Fibroblast of skin of abdomen (primary cell): ENCODE measurements at places on chromosomes 16 and 17.
A peak's percentile ranks its signal among the peaks of the same experiment; 100 is the strongest.

DNA sequence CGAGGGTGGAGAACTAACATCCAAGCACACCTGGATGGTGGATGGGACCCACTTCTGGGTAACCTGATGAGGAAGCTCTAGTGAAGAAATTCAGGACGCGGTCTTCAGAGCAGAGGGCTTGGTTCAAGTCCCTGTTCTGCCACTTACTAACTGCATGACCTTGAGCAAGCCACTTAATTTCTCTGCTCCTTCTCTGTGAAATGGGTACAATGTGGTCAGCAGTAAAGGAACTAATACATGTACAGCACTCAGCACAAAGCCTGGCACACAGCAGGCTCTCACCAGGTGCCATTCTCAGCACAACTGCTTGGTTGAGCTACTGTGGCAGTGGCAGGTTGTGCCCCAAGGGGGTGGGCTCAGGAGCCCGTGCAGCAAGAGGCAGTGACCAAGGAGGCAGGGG, 1.9 kb upstream of the OSBPL7 start:
- DNase-seq: no peak

GRCh38 chr16:78925083-78925767, 675.3 kb downstream of the MAF start:
- no peak for DNase-seq

DNA sequence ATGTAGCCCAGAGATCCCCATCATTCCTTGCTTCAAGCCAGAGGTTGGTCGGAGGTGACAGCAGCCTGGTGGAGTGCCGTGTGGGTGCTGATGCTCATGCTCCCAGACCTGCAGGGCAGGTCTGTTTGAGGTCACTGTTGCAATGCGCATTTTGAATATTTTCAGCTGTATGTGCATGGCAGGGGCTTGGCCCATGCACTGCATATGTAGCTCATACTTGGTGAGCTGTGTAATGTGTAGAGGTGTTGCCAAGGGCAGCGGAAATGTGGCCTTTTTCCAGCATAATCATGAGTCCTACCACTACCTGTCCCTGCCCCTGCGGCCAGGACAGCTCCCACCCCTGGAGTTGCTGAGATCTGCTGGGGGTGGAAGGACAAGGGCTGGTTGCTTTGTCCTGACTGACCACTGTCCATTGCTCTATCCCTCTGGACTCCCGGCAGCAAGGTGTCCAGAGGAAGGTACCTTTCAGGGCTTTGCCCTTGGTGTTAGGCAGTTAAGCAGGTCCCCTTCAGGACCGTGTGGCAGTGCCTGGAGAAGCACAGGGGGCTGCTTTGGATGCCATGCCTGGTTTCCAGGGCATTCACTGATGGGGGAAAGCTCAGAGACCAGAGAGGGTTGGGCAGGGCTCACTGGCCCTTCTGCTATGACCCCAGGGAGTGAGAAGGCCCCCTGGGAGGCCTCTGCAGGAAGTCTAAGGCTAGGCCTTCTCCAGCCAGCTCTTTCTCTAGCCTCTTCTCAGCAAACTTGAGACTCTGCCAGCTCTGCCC, 215.2 kb downstream of the NTN1 start:
- no peak for DNase-seq

DNA sequence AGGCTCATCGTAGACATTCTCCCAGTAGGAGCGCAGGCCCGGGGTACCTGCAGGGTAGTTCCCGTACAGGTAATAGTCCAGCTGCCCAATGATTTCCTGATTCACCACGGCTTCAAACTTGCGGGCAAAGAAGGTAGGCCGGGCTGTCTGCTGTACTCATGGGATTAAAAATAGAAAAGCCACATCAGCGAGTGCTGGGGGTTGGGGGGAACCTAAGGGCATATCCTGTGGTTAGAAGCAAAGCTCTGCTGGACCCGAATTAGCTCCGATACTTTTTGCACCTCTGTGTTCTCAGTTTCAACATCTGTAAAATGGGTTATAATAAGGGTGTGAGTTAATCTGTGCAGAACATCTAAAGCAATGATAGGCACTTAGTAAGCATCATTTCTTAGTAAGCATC, 336.2 kb downstream of the XYLT1 start:
- no peak for DNase-seq

DNA sequence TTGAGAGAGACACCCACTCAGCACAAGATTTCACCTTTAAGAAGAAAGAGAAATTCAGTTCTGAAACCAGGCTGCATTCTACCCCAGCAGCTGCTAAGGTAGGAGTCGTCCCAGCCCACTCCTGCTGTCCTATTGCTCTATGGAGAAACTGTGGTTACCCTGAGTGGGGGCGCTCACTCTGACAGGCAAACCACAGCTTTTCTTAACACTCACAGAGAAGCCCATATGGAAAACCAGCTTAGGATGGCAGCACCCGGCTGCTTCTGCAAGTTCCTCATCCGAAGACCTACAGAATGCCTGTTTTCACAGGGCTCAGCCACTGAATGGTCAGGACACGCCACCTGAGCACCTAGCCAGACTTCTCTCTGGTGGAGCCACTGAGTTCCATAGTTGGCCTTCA, 7.5 kb downstream of the ATP5PD start:
- DNase-seq: no peak

DNA sequence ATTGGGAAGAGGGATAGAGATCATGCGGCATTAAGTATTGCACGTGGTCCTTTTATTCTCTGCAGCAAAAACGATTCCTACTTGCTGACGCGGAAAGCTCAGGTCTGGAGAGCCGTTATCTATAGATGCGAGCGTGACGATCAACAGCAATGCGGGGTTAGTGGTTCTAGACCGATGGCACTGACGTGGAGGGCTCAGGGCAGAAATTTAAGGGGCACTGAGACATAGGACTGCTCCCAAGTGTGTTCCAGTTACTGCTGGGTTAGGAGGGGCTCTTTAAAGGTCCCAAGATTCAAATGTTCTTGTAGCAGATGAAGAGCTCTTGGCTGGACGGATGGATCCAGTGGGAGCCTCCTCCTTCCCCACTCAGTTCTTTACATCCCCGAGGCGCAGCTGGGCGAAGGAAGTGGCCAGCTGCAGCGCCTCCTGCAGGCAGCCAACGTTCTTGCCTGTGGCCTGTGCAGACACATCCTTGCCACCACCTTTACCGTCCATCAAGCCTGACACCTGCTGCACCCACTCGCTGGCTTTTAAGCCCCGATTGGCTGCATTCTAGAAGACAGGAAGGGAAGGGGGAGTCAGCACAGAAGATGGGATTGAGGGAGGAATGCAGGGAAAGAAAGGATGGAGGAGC, 732 bp upstream of the EXOSC6 start:
- no peak for DNase-seq

- DNase-seq: no peak
Observed at GRCh38 chr16:9852003-9852402, 330.2 kb downstream of the GRIN2A start.

- no peak for DNase-seq
Observed at GRCh38 chr16:50246299-50247122, 19.8 kb upstream of the ADCY7 start.

- no peak for DNase-seq
Observed at GRCh38 chr16:734981-735881, 5.6 kb downstream of the CIAO3 start.

GRCh38 chr17:74950207-74950606, 14.5 kb downstream of the OTOP3 start:
- DNase-seq: no peak

DNA sequence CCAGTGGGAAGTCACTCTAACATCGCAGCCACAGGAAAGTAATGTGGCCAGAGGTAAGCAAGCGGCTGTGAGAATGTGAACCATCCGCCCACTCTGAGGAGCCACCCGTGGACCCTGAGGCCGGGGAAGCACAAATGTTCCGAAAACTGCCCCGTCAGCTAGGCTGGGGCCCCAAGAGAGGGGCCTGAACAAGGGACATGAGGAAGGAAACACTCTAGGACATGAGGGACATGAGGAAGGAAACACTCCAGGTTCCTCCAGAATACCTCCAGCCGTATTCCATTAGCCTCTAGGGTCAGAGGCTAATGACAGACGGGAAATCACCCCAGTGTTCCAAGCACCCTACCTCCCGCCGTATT, 317 bp downstream of the TEFM start:
- no peak for DNase-seq

- DNase-seq: peak; percentile 67
Observed at GRCh38 chr17:12507026-12507595, 158.6 kb upstream of the MYOCD start.

- peak; percentile 93 for DNase-seq
Observed at GRCh38 chr16:27432558-27432957, 30.6 kb downstream of the IL21R start.

- no peak for DNase-seq
Observed at GRCh38 chr17:77315010-77315409, 174.2 kb downstream of the SEC14L1 start.

GRCh38 chr16:15644267-15644961, 1.5 kb upstream of the MARF1 start:
- DNase-seq: peak; percentile 74

DNA sequence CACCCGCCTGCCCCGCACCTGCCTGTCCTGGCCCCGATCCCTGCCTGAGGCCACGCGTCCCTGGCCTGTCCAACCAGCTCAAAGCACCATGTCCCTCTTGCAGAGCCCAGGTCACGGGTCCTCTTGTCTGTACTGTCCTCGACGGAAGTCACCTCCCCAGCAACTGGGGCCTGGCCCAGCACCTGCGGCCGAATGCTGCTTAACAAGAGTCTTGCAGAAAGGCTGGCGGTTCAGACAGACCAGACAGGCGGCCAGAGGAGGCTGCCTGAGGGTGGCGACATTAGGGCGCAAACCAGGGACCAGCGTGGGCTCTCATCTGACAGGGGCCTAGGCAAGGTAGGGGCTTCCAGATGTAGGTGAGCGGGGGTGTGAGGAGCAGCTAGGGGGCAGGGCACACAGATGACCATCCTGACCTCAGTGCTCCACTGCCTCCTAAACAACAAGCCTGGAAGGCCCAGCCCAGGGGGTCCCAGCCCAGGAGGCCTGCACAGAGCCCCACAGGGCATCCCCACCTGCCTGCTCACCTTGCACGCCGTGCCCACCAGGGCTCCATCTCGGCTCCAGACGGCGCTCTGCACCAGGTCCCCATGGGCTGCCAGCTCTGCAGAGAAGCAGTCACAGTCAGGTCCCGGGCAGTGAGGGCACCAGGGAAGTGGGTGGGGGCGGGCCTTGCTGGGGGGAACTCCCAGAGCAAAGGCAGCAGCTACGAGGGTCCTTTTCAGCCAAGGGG, 11.3 kb downstream of the CORO7 start:
- DNase-seq: no peak

DNA sequence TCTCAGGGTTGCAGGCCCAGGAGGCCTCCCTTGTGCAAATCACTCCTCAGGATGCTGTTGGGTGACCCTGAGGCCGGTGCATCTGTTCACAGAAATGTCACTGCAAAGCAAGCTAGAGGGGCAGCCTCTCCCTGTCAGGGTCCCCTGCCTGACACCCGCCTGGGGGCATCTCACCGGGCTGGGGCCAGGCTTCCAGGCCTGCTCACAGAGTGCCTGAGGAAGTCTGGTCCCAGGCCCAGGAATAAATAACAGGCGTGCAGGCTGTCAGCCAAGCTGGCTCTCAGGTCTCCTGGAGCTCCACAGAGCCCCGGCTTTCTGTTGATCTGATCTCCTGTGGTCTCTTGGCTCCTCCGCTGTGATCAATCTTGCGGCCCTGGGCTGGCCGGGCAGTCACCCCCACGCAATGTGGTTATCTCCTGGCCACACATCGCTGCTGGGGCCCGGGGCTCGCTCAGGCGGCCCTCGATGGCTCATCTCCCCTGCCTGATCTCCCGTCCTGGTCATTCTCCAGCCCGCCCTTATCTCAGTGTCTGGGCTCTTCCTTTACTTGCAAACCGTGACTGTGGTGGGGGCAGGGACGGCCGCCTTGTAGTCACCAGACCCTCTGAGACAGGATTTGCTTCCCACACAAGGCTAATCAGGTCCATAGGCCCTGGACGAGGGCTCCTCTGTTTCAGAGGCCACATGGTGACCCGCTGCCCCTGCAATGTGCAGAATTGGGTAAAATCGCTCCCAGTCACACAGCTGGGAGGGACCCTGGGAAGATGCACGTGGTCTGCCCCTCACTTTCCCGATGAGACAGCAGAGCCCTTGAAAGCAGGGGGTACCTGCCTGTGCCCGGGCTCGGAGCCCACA, 231.2 kb upstream of the GSE1 start:
- DNase-seq: peak; percentile 53

- peak; percentile 13 for DNase-seq
Observed at GRCh38 chr16:89827383-89828198, 684 bp upstream of the SPIRE2 start.

GRCh38 chr17:2929881-2930533, 133.4 kb downstream of the OR1D5 start:
- DNase-seq: peak; percentile 6

DNA sequence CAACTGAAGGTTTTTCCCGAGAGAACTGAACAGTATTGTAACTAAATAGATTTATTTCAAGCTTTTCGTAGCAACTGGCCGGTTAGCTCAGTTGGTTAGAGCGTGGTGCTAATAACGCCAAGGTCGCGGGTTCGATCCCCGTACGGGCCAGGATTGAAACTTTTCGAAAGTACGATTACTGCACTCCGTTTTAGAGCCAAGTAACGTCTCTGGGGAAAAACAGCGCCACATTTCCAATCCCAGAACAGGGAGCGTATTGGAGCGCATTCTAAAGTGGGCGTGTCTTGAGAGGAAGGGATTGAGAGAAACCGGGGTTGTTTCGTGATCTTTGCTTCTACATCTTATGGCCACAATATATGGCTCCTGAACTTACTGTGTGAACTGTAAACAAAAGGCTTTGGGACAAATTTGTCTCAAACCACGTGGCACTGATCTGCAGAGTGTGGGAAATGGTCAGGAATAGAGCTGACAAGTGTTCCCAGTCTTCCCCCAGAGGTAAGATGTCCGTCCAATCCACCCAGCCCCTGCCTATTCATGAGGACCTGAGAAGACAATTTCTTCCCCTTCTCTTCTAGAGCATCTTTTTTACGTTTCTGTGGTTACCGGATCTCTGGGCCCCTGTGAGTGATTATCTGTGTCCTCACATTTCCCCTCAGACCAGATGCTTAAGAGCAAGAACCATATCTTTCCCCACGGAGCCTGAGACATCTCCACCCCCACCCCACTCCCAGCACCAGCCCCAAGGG, 2.3 kb downstream of the BORCS6 start:
- peak; percentile 100 for DNase-seq

DNA sequence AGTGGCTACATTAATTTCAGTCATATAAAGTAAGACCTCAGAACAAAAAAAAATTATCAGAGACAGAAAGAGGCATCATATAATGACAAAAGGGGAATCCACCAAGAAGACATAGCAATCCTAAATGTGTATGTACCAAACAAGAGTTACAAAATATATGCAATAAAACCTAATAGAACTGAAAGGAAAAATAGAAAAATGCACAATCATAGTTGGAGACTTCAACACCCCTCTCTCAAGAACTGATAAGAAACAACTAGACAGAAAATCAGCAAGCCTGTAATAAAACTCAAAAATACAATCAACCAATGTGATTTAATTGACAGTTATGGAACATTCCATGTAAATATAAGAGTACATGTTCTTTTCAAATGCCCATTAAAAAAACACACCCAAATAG, 61.3 kb upstream of the C16orf82 start:
- DNase-seq: no peak

- DNase-seq: peak; percentile 22
Observed at GRCh38 chr16:85296859-85297660, 184.8 kb upstream of the CIBAR2 start.

GRCh38 chr16:71758293-71758760, 33.8 kb upstream of the PHLPP2 start:
- no peak for DNase-seq

- DNase-seq: no peak
Observed at GRCh38 chr17:8031261-8031661, 7.6 kb upstream of the ALOX15B start.
